ENCODE measurements at places on chromosomes 11 and 22. TPM values are rescaled to one million over a fixed set of nuclear protein-coding genes. Genes with fewer than 3 reads are reported as not detected.

- DNase-seq: no peak
These were observed 63.8 kb upstream of the WNT7B start for GRCh38 chr22:46040471-46041465.

GRCh38 chr11:97502201-97502600 lies 1112.4 kb downstream of the JRKL start:
- DNase-seq: no peak

GRCh38 chr11:15865212-15865987 lies 490.9 kb downstream of the SOX6 start:
- no peak for DNase-seq

DNA sequence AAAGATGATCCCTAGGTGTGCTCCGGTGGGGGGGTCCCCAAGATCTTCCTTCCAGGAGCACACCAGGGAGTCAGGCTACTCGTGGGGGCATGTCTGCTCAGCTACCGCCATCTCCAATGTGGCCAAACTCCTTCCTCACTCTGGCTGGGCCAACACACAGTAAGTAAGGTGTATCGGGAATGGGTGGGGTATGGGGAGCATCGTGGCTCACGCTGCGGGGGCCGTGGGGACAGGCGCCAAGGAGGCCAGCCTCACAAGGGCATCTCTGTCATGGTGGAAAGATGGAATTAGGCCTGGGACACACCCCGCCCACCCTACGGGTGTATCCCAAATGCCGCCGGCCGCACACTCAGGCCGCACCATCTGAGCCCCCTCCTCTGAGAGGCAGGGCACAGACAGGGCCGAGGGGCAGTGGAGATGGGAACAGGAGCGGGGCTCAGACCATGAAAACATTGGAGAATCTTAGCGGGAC lies 8.3 kb downstream of the IGF2 start:
- no peak for DNase-seq

DNA sequence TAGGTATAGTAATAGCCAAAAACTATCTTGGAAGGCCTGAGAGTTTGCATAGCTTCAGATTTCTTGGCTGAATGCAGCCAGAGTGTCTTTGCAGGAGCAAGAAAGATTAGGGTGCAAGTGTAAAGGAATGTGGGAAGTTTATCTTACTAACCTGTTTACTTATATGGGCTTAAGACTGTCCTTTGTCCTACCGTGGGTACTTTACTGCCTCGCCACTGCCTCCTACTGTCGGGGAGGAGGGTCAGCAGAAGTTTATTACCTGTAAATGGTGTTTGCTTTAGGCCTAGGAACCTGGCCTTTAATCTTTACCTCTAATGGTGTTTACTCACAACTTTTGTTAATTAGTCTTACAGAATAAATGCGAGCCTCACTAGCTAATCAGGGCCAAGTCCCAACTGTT lies 633.8 kb downstream of the DLG2 start:
- DNase-seq: no peak

DNA sequence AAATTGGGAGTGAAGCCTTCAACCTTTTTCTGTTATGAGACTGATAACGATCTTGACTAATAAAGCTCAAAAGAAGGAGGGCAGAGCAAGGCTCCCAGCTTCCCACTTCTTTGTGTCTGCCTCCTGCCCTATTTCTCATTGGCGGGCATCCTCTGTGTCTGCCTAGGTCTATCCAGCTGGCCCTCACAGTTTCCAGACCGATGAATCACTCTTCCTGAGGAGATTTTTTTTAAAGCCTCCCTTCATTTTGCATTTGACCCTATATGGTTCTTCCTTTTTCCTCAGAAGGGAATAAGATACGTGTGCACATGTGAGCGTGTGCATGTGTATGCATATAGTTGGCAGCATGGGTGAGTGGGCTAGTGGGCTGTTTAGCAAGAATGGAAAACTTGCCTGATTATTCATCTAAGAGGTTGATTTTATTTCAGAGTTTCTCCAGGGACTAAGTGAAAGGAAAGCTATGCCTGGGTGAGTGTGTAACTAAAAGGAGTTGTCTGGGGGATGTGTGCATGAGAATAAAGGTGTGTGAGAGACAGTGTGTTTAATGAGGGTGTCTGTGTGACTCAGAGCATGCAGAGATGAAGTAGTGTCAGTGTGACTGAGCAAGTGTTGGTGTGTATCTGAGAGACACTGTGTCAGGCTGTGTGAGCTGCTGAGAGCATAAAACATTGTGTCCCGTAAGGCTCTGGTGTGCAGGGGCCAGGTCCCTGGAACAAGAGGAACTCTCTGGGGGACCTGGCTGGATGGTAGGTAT lies 12.2 kb downstream of the PHLDB1 start:
- DNase-seq: peak; percentile 77

- no peak for DNase-seq
These were observed 18.5 kb upstream of the SLC25A1 start for GRCh38 chr22:19196841-19197612.

- no peak for DNase-seq
These were observed 86.2 kb upstream of the BARX2 start for GRCh38 chr11:129289350-129290040.

DNA sequence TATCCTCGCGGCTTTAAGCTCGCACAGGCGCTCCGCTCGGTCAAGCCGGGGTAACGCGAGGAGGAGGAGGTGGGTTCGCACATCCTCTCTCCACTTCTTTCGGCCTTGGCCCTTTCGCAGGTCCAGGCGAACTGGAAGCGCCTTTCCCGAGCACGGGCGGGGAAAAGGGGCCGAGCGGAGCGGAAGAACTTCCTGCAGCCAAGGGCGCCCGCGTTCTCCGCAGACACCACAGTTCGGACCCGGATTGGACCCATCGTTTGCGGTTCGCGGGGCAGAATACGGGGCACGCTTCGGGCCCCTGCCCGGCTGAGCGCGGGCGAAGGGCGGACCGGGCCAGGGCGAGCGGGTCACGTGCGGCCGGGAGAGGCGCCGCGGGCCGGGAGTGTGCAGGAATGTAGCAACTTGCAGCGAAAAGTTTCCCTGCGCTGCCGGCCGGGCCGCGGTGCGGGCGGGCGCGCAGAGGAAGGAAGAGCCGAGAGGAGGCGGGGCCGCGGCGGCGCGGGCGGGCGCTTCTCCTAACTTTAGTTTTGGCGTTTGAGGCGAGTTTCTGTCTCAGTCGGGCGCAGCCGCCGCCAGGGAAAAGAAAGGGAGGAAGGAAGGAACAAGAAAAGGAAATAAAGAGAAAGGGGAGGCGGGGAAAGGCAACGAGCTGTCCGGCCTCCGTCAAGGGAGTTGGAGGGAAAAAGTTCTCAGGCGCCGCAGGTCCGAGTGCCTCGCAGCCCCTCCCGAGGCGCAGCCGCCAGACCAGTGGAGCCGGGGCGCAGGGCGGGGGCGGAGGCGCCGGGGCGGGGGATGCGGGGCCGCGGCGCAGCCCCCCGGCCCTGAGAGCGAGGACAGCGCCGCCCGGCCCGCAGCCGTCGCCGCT lies at the start of gene YAP1:
Gene YAP1 (plus strand): TSS at position 552 of the 865 bp plus-strand sequence. CDS start 402 bp downstream, outside the sequence.
- DNase-seq: peak; percentile 91

- no peak for DNase-seq
These were observed at the start of gene LRRC10B for GRCh38 chr11:61507962-61508861. TSS of gene LRRC10B (plus strand) at chr11:61508749. CDS start at chr11:61508999, 250 bp downstream.

DNA sequence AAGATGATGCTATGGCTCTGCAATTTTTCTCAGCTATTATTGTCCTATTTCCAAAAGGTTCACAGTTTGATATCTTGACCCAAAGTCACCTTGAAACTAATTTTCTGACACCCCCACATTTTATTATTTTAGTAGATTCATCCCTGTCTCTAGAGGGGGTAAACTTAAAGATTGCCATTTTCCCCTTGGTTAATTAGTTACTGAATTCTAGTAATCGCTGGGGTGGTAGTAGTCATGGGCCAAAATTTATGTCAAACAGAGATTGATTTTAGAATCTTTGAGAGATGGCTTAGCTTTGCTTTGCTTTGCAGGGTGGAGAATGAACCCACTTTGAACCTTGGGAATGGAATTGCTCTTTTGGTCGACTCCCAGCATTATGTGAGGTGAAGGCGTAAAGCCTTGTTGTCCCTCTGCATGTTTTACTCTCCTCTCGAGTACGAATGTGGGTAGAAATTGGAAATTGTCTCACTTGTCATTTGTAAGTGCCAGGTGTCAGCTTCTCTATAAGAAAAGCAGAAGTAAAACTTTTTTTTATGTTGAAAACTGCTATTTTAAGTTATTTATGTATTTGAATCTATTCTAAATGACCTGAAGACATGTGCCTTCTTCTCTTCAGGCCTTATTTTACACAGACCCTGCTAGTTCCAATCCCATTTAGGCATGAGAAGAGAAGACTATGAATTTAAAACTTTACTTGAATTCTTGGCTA lies 42.4 kb upstream of the RCE1 start:
- DNase-seq: no peak

- peak; percentile 51 for DNase-seq
These were observed 638 bp downstream of the PARVA start for GRCh38 chr11:12377824-12378593.

- DNase-seq: peak; percentile 92
These were observed 17.8 kb upstream of the TMPRSS13 start for GRCh38 chr11:117946842-117947526.

DNA sequence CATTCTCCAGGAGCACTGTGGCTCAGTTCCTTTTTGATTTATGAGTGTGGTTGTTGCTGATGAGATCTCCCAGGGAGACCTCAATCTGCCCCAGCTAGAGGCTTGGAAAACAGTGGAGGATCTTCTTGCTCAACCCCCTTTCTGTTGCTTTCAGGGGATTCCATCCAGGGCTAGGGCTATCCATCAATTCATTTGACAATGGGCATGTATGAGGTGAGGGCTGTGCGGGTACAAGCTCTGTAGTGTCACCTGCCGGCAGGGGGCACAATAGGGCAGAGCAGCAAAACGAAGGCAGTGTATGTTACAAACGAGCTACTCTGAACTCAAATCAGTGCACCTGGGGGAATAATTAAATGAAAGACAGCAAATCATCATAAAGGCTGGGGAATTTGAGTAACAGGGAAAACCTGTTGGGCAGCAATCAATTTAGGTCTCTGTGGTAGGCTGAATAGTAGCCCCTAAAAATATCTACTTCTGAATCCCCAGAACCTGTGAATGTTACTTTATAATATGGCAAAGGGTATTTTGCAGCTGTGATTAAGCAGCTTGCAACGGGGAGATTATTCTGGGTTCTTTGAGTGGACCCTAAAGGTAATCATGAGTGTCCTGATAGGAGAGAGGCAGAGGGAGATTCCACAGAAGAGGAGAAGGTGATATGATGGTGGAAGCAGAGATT lies 170.3 kb upstream of the ZBED5 start:
- DNase-seq: peak; percentile 68

DNA sequence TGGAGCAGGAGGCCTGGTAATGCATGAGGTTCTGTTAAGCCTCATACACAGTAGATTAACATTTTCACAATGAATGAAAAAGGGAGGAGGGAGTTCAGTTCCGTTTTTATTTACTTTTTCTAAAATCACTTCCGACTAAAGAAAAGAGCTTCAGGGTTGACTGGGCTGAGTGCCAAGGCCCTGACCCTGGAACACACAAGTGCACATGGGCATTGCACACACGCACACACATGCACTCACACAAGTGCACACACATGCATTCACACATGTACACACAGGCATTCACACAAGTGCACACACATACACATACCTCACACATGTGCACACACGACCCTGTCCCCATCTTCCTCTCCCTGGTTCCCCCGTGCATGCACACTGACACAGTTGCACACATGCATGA lies 303.3 kb downstream of the BRD1 start:
- DNase-seq: no peak

DNA sequence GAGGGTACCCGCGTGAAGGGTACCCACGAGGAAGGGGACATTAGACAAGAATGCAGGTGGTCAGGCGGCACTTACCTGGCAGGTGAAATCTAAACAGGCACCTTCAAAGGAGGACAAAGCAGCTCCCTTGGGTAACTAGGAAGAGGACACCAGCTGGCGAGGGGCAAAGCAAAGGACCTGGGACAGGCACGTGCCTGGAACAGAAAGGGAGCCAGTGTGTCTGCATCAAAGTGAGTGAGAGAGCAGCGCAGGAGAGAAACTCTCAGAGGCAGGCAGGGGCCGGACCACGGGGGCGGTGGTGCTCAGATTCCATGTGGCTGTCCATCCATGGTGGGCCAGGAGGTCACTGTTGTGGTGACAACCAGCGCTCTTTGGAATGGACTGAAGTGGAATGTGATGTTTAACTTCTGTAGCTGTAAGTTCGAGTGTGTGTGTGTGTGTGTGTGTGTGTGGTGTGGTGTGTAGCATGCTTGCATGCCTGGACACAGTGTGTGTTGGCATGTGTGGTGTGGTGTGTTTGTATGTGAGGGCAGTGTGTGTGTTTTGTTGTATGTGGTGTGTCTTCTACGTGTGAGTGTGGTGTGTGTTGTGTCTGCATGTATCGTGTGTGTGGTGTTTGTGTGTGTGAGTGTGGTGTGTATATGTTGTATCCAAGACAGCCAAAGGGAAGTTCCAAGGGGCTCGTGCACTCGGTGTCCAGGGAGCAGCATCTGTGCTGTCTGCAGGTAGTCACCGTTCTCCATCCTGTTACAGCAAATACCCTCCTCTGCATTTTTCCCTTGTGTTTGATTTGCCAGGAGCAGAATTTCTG lies 86.4 kb downstream of the CDKN1C start:
- DNase-seq: no peak

GRCh38 chr11:44747836-44748235 lies 21.1 kb downstream of the TSPAN18 start:
- DNase-seq: no peak

The RAG1 gene
- 2.1 TPM for total RNA-seq

The GLYAT gene
- not detected for total RNA-seq

The OR52N4 gene
- total RNA-seq: not detected

The SCGB1C1 gene
- not detected for total RNA-seq

The POU2AF3 gene
- 0.38 TPM for total RNA-seq
